ENCODE measurements at places on chromosomes 2 and 18.

GRCh38 chr2:98294711-98295110 lies 51.5 kb upstream of the CNGA3 start:
- DNase-seq: no peak

DNA sequence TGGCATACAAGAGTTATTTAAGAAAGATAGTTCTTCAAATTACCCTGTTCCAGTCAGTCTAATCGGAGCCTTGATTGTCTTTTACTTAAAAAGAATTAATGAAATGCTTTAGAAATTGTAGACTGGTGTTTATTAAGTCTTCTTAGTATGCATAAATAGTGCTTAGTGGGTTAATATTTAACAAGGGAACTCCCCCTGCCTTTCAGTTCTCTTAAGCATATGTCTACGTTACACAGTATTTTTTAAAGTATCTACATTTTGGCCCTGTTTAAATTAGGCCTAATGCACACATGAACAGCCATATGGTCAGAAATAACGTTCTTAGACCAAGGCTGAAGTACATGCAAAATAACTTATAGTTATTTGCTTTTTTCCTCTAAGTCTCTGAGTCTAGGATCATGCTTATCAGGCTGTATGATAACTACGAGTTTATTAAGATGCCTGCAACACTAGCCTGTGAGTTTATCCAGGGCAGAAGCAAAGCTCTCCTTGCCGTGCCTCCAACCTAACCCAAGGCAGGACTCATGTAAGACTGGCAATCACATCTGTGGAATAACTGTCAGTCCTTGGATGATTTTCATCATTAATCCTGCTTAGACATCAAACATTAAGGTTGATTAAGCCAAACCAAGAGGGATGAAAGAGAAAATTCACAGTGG lies 6.7 kb downstream of the BCL2 start:
- DNase-seq: no peak

- DNase-seq: no peak
Observed at GRCh38 chr2:223315813-223316212, 263.8 kb downstream of the KCNE4 start.

- DNase-seq: no peak
Observed at GRCh38 chr2:105371156-105371555, 27.7 kb downstream of the FHL2 start.

GRCh38 chr2:230714136-230714480 lies 1.5 kb downstream of the CAB39 start:
- peak; percentile 9 for DNase-seq

GRCh38 chr2:85769236-85769982 lies 15.6 kb downstream of the ATOH8 start:
- DNase-seq: no peak

DNA sequence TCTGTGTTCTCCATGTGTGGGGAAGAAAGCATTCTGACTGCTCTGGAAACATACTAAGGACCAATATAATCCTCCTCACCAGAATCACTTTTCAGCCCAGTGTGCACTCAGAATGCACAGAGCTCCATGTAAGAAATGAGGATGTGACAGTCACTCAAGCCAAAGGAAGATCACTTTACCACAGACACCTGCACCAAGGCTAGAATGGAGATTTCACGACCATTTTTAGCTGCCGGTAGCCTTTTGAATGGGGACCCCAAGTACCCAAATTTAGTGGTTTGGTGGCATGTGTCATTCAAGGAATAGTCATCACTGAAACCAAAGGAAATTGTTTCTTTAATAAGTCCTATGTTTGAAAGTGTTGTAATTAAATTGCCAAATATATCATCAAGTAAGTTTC lies 613.2 kb upstream of the ACVR2A start:
- DNase-seq: no peak

- DNase-seq: no peak
Observed at GRCh38 chr2:216651351-216651881, 18.2 kb downstream of the IGFBP2 start.

- no peak for DNase-seq
Observed at GRCh38 chr18:60391571-60392226, 19.1 kb upstream of the MC4R start.

DNA sequence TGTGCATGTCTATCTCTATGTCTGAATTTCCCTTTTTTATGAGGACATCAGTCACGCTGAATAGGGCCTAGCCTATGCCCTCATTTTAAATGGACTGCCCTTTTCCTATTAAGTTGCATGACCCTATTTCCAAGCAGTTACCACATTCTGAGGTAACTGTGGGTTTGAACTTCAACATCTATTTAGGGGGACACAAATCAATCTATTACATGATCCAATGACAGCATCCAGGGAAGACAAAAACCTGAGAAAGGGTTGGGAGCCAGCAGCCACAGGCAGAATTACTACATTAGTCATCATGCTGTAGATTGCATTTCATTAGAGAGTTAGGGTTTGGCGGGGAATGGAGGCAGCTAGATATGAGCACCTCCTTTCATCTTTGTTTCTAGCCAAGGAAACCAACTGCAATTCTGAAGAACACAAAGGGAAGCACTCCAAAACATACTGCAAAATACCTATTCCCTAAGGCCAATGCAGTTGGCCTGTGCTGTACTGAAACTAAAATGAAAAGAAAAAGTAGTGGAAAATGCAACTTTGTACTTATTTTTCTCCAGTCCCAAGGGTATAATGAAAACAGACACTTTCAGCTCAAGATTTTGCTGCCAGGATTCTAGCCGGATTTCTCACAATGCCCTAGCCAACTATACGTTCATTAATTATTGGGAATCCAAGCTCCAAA lies 40.4 kb upstream of the C1D start:
- no peak for DNase-seq

- DNase-seq: no peak
Observed at GRCh38 chr2:24225499-24226242, 50.8 kb downstream of the FAM228A start.

GRCh38 chr2:180978903-180979748 lies 1.3 kb upstream of the UBE2E3 start:
- no peak for DNase-seq

DNA sequence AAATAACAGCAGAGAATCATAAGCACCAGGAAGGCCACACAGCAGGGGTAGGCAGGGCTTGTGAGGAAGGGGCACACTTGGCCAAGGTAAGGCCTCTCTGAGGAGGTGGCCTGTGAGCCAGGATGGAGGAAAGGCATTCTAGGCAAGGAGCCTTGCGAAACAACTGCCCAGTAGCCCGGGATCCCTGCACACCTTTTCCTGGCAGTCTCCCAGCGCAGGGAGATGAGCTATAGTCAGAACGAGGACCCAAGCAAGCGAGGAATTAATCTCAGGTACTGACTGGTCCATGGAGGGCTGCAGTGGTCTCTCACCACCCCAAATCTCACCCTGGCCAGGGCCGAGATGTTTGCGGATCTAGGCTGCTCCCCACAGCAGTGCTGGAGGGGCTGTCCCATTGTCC lies 64.9 kb upstream of the STPG4 start:
- no peak for DNase-seq

DNA sequence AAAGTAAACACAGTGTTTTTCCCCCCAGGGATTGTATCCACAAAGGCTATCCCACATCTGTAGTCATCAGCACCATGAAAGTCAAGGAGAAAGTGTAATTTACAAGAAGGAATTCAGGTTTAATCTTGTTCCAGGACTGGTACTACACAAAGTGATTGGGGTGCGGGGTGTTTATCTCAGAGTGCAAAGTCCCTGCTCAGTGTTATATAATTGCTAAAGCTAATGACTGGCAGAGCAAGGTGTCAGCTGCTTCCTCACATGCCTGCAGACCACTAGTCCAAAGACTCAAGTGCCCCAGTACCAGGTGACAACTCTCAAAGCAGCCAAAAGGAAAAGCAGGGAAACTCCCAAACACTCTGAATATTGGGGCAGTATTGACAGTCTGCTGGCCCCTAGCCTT lies 40.4 kb upstream of the PDCL3 start:
- no peak for DNase-seq

DNA sequence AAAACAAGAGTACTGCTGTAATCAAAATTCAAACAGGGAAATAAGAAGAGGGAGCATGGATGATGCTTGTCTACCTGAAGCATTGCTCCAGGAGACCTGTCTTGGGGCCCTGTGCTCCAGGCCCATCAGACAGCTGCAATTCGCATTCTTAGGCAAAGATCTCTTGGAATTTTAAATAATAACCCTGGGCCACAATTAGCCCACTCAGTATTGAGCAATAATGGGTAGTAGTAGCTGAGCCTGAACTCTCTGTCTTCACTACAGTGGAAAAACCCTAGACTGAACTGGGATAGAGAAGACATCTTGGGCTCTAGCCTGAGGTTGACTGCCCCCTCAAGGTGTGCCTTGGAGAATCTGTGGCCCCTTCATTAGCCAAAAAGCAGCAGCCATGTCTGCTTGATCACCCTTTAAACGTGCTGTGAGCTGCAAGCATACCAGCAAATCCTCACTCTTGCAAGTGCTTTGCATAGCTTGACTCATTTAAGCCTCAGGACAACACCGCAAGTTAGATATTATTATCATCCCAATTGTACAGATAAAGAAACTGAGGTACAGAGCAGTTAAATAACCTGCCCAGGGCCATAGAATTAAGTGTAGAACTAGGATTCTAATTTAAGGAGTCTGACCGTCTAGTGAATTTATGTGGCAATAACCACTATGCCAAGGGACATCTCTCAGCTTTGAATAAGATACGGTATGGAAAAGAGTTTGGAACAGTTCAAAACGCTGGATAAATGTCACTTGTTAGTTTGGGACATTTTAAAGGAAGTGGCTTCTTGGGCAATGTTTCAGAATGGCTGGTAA lies 69.0 kb downstream of the DDX1 start:
- DNase-seq: no peak

DNA sequence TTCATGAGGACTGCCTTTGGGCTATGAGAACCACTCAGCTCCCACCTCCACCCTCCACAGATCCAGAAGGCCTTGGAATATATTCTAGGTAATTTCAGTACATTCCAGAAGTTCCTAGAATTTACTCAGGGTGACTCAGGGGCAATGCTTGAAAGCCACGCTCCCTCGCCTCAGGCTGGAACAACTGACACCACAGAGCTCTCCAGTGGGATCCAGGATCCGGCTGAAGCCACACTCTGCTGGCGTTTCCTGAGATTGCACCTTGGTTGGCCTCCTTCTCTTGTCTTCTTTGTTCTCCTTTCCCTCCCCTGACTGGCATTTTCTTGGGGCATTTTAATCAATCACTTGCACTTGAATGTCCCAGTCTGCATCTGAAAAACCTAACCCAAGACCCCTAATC lies 92.6 kb upstream of the KCNE4 start:
- no peak for DNase-seq

- DNase-seq: no peak
Observed at GRCh38 chr18:13443552-13443951, 225.0 kb downstream of the LDLRAD4 start.

GRCh38 chr2:226661789-226662545 lies 137.7 kb downstream of the IRS1 start:
- no peak for DNase-seq

- no peak for DNase-seq
Observed at GRCh38 chr2:11103984-11104793, 51.1 kb upstream of the SLC66A3 start.

DNA sequence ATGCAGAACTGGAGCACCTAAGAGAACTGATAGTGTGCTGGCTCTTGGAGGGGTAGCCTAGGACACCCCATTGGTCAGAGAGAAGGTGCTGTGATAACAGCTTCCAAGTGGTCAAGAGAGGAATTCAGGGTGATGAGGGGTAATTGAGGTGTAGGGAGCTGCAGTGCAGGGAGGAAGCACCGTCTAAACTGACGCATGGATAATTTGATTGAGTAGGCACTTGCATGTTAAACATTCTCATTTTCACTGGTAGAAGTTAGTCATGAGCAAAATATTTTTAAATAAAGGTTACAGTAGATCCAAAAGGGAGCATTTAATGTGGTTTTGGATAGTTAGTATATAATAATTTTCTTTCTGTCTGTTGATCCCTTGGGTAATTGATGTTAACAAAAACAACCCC lies 155.1 kb upstream of the TCF4 start:
- no peak for DNase-seq

DNA sequence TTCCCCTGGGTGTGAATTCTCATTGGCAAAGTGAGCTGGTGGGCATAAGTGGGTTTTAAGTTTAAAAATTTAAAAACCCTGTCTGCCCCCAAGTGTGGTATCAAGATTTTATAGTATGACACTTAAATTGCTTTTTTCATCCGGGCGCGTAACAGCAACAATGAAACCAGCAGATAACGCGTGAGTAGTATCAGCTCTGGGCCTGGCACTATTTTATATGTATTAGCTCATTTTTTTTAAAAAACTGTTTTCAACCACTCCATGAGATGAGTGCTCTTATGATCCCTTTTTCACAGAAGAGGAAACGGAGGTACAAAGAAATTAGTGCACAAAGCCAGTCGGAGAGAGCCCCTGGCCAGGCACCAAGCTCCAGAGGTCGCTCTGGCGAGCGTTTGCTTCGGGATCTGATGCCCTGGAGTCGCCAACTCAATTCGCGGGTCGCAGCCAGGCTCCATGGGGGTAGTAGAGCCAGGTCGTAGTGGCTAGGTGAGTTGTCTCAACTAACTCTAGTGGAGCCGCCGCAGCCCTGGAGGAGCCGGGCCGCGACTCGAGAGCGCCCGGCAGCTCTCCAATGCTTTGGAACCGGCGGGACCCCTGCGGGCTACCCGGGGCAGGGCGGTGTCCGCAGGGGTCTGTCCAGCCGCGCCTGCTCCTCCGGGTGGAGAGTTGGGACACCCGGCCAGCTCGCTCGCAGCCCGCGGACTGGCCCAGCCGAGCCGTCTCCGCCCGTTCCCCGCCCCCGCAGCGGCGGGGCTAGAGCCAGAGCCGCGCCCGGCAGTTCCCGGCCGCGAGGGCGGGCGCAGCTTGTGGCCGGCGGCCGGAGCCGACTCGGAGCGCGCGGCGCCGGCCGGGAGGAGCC lies at the start of gene IL1R1:
IL1R1 (plus strand) TSS at position 777 of the 859 bp plus-strand sequence. CDS start 14,979 bp downstream, outside the sequence.
- no peak for DNase-seq

DNA sequence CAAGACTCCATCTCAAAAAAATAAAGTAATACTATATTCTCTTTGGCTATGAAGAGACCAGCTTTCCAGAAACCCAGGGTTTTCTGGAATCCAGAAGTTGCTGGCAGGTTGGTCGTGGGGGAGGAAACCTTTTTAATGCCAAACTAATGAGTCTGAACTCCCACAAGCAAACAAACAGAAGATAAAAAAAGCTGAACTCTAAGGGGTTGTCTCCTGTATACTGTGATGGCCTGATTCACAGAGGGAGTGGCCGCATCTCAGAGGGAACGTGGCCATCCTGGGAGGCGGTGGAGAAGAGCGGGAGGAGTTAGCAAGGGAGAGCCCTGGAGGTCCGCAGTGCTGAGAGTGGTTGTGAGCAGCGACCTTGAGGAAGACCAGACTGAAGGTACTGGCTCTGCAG lies 36.1 kb downstream of the LIMS1 start:
- no peak for DNase-seq

DNA sequence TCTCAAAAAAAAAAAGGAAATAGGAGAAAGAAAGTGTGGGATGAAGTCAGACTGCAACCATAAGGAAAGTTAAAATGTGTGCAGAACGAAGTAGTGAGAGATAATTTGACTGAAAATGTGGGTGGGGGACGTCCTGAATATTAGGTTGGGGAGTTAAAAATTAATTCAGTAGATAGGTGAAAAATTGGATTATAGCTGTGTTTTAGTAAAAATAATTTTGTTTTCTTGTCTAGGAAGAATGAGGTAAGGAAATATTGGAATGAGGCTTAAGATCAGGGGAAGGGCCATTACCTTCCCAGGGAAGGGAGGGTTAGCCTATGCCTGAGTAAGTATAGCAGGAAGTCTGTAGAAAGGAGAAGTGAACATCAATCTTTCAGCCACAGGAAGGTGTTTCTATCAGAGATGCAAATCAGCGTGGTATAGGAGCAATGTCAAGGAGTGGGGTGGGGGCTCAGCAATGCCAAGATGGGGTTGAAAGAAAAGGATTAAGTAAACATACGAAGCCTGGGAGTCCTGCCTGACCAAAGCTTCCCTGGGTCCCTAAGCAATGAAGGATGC lies 250.9 kb downstream of the PIEZO2 start:
- no peak for DNase-seq
